ENCODE measurements at places on chromosomes 3 and 15.

DNA sequence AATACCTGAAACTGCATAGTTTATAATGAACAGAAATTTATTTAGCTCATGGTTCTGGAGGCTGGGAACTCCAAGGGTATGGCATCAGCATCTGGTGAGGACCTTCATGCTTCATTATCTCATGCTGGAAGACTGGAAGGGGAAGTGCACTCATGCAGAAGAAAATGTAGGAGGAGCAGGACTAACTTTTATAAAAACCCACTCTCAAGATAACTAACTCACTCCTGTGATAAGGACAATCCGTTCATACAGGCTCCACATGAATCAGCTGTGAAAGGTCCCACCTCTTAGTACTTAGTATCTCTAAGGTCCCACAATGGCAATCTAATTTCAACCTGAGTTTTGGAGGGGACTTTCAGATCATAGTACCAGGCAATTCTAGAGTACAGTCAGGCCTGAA lies 33.6 kb upstream of the APH1B start:
- DNase-seq: no peak

- no peak for DNase-seq
These were observed 499.9 kb upstream of the LMCD1 start for GRCh38 chr3:8001712-8002111.

- peak; percentile 64 for DNase-seq
These were observed 265.4 kb upstream of the ARHGEF26 start for GRCh38 chr3:153855772-153856171.

DNA sequence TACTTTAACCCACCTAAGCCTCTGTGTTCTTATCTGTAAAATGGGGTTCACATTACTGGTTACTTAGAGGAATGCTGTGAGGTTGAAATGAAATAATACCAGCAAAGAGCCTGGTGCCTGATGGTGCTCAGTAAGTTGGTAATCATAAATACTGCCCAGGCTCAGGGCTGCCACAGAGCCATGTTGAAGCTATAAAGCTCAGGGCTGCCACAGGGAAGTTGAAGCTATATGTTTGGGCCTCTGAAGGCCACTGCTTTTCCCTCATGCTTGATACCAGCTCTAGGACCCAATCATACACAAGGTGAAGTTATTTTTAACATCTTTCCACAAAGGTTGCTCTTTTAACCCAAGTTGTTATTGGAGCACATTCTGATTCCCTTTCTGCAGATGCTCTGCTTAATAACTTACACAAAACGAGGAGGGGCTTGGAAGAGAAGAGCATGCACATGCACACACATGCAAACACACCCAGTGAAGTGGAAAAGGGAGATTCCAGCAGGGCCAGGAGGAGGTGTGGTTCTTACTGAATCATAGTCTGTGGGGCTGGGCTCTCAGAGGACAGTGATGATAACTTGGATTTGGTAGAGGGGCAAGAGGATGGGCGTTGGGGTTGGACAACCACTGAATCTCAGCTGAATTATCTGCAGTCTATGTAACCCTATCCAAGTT lies 17.4 kb downstream of the PARP14 start:
- DNase-seq: no peak

DNA sequence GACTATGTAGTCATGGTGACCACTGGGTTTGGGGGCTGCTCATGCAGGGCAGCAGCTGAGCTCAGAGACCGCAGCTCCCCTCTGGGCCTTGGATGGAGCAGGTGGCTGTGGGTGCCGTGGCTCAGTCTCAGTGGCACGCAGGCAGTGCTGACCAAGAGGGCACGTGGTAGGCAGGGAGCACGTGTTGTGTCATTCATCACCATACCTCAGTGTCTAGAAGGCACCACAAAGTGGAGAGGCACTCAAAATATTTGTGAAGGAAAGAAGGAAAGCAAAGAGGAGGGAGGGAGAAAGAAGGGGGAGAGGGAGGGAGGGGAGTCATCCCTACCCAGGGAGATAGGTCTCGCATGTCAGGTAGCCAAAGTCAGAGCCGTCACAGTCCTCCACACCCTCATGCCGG lies 26.1 kb downstream of the EAF1 start:
- no peak for DNase-seq

GRCh38 chr15:101024073-101024695 lies 105.0 kb downstream of the LRRK1 start:
- DNase-seq: no peak

DNA sequence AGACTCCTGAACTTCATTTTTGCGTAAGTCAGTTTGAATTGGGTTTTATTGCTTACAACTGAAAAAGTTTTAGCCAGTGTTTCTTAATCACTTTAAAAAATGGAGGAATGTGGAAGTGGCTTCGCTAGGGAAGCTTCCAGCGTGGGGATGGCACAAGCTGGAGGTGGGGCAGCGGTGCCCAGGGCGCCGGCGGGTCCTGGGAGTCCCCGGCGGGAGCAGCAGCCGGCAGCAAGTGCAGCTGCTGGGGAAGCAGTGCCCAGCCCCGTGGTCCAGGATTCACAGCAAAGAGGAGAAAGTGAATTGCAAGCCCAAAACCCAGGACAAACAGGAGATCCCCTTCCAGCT lies 301.8 kb upstream of the PROK2 start:
- no peak for DNase-seq

DNA sequence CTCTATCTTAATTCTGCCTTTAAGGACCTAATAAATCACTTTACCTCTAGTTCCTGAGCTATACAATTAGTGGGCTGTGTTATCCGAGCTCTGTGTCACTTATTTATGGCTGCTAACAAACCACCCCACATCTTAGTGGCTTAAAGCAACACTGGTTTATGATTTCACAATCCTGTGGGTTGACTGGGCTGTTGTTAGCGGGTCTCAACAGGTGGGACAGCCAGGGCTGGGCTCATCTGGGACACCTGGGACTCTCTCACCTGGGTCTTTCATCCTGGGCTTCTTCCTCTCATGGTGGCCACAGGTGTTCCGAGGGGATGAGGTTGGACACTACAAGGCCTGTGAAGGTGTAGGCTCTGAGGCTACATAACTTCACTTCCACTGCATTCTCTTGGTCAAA lies 35.8 kb upstream of the CHST2 start:
- no peak for DNase-seq

DNA sequence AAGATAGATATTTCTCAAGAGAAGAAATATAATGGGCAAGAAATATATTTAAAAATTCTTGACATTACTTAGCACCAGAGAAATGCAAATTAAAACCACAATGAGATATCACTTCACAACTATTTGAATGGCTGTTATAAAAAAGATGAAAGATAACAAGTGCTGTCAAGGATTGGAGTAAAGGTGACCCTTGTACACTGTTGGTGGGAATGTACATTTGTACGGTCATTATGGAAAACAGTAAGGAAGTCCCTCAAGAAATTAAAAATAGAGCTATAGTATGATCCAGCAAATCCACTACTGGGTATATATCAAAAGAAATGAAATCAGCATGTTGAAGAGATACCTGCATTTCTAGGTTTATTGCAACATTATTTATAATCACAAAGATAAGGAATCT lies 326.4 kb downstream of the GBE1 start:
- DNase-seq: no peak

GRCh38 chr3:14391033-14391432 lies 11.4 kb upstream of the SLC6A6 start:
- DNase-seq: no peak

GRCh38 chr3:36538136-36538749 lies 157.9 kb downstream of the STAC start:
- DNase-seq: no peak

DNA sequence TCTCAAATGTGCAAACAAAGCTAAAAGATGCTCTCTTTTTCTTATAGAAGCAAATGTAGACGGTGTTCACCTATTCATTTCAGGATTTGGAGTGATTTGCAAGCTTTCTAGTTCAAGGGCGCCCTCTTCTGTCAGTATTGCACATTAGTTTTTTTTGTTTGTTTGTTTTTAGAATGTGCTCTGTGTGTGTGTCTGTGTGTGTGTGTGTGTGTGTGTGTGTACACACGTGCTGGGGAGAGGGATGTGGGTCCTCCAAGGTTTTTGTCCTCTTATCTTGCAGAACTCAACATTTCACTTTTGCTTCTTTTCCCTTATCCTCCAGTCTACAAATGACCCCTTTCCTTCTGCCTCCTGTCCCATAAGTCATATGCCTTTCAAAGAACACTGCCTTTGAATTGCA lies 23.5 kb downstream of the DNAH1 start:
- peak; percentile 78 for DNase-seq

- no peak for DNase-seq
These were observed 504.4 kb downstream of the FHIT start for GRCh38 chr3:60746695-60747416.

GRCh38 chr15:42031198-42031915 lies 10.5 kb upstream of the PLA2G4E start:
- no peak for DNase-seq

- DNase-seq: no peak
These were observed 16.3 kb downstream of the CCDC13 start for GRCh38 chr3:42756681-42757213.

GRCh38 chr15:72998681-72999466 lies 53.4 kb upstream of the NEO1 start:
- no peak for DNase-seq

- no peak for DNase-seq
These were observed 31.9 kb upstream of the IGF1R start for GRCh38 chr15:98616397-98616796.

DNA sequence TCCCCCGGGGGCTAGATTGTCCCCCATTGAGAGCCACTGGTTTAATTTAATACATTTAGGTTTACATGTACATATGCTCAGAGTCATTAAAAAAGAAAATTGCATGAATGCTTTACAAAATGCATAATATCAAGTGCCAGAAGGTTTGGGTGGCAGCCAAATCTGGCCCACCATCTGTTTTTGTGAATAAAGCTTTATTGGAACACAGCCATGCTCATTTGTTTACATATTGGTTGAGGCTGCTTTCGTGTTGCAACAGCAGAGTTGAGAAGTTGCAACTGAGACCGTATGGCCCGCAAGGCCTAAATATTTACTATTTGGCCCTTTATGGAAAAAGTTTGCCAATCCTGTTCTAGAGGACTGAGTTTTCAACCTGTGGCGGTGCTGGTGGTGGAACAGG lies 32.1 kb upstream of the RGMA start:
- no peak for DNase-seq

DNA sequence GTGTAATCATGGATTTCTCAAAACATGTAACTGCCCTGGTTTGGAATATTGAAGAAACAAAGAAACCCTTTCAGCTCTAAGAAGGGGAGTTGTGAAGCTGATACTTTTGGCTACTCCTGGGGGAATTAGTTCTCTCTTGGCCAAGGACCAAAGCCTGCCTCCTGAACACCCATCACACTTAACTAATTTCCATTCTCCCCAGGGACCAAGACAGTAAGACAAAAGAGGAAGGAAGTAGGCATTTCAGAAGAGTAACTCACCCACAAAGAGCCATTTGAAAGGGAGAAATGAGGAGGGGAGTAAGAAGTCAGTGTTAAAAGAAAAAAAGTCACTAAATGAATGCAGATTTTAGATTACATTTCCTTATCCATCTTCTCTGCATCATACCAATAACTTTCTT lies 328.0 kb upstream of the SOX2 start:
- DNase-seq: peak; percentile 31

DNA sequence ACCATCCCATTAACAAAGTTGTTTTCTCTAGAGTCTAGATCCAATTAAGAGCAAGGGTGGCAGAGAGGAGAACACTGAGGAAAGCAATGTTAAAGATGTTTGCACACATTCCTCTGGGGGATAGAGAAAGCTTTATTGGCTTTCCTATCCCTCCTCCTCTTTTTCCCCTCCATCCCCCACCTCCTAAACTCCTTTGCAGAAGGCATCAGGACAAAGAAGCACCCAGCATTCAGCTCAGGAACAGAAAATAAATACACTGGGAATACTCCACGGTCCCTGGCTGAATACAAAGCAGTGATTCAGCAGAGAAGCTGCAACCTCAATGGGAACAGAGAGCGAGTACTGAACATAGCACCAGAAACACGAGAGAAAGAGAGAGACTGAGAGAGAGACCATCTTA lies 21.9 kb downstream of the LSAMP start:
- DNase-seq: peak; percentile 29

- no peak for DNase-seq
These were observed 157.3 kb upstream of the BHLHE40 start for GRCh38 chr3:4821975-4822374.

DNA sequence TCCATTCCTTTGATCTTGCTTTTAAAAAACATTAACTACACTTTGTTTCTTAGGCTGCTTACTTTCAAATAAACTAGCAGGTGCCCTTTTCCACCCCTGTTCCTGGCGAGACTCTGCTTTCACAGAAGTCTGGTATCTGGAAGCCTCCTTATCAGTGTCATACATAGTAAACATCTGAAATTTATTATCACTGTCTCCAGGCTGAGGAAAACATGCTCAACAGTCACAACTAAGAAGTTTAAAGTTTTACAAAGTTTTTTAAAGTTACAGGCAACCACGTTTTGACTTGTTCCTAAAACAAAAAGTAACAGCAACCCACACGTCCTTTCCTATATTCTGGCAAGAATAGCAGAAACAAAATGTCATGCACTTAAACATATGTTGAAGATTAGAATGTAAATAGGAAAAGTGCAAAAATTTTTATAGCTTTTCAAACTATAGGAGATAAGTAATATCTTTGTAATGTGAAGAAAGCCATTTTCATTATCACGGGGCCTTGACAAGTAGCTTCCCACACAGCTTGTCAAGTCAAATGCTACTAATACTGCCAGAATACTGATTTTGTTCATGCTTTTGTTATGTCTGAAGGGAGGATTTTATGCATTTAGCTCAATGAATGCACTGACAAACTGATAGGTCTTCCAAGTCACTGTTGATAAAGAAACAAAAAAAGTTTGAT lies 275.2 kb upstream of the KCNMB2 start:
- DNase-seq: no peak

DNA sequence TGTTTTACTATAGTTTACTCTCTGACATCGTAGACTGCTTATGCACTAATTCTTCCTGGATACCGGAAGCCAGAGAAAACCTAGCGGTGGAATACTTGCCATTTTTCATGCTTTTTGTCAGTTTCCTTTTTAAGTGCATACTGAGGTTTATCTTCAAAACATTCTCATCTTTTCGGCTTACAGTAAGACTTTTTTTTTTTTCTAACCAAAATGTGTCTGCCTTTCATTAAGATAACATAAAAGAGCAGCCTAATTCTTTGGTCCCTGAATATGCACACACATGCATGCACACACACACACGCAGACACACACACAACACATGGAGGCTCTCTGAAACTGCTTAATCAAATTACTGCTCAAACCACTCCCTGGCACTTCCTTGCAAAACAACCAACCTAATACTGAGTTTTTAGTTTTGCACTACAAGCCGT lies 1.3 kb downstream of the ZNF445 start:
- no peak for DNase-seq

DNA sequence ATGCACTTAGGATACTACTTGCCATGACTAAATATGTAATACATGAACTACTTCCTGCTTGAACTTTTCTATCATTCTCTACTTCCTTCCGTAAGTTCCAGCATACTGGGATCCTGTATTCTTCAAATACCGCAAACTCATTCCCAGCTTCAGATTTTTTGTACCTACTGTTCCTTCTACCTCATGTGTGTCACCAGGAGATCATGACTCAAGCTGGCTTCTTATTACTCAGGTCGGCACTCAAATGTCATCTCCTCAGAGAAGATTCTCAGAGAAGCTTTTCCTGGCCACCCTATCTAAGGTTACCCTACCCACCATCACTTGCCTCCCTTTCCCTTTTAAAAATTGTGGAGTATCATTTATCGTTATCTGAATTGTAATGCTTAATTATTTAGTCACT lies 66.7 kb downstream of the RFX7 start:
- no peak for DNase-seq

- no peak for DNase-seq
These were observed 29.5 kb upstream of the ICE2 start for GRCh38 chr15:60508442-60508841.

- DNase-seq: no peak
These were observed 24.4 kb upstream of the THBS1 start for GRCh38 chr15:39556461-39556860.
